NCI-H1105 (cell line): ENCODE measurements at places on chromosomes 2 and 18.

GRCh38 chr2:200300638-200301314, 5.7 kb upstream of the SPATS2L start:
- no peak for DNase-seq

DNA sequence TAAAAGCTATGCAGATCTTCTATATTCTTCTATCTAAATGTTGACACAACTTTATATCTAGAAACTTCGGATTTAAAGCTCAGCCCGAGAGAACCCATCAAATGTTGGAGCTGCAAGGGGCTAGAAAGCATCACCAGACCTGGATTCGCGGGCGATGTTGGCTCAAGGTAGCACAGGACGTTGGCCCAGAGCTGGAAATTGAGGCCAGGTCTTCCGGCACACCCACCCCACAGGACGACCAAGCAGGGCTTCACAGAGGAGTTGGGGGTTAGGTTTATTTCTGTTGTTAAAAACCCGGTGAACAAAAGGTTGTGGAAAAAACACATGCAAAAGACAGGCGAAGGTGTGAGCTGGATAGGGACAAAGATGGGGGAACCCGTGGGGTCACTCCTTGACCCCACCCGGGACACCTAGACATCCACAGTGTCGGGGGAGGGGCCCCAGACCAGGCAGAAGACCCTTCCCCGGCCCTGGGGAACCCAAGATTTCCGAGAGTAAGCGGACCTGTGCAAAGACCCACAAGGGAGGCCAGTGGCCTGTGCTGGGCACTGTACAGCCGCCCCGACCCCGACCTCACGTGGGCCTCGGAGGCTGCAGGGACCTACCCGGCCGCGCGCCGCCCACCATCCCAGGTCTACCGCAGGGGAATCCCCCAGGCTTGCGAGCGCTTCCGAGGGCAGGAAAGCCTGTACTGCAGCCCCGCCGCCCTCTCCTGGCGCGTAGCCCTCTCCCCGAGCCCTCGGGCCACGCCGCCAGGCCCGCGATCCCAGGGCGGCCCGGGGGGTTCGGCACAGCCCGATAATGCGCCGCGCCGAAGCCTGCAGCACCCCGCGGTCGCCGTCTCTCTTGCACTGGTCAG, 1.8 kb upstream of the AGBL5 start:
- DNase-seq = no peak

DNA sequence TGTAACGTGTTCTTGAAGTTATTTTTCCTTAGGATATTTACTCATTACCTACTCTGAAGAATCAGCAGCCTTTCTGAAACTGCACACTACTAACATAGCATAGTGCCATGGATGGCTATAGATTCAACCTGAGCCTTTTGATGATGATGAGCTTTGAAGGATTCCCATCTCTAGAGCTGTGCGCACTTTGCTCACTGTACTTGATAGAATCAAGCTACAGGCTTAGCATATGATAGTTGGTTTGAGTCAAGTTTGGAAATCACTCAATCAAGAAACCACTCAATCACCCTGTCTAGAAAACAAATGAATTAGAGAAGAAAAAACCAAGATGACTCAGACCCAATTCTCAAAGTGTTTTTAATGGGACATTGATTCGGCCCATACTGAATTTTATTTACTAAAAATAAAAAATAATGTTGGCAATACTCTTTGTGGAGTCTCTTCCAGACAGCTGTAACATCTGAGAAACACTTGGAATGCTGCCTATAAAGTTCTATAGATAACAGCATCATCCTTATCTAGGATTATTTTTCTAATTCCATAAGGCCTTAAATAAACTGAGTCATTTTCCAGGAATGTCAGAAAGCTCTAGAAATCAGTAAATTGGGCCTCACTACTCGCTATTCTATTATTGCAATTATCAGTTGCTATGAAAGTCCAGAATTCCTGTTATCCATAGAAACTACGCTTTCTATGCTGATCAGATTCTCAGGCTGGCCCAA, 259.0 kb upstream of the ERBB4 start:
- DNase-seq = no peak

DNA sequence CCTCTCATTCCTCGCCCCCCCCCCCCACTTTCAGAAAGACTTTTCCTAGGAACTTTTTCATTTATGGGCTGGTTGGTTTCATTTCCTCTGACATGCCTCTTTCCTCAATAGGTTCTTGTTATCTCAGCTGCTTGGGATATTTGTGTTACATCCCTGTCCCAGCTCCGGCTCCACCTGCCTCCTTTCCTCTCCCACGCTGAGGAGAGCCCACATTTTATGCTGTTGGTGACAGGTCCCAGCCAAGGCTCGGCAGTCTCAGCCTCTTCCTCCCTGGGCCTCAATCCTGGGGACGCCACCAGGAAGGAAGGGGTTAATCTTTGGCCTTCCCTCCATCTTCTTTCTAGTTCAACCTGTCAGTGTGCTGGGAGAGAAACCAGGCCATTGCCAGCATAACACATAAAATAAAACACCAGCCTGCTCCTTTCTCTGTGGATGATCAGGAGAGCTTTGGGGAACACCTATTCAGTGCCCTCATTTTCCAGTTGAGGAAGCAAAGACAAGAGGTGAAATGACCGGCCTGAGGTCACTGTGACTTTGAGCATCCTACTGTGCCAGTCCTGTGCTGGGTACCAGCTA, 216.9 kb upstream of the TNP1 start:
- DNase-seq = no peak

- DNase-seq = no peak
Measured at GRCh38 chr2:71422786-71423185, 30.6 kb upstream of the DYSF start.

DNA sequence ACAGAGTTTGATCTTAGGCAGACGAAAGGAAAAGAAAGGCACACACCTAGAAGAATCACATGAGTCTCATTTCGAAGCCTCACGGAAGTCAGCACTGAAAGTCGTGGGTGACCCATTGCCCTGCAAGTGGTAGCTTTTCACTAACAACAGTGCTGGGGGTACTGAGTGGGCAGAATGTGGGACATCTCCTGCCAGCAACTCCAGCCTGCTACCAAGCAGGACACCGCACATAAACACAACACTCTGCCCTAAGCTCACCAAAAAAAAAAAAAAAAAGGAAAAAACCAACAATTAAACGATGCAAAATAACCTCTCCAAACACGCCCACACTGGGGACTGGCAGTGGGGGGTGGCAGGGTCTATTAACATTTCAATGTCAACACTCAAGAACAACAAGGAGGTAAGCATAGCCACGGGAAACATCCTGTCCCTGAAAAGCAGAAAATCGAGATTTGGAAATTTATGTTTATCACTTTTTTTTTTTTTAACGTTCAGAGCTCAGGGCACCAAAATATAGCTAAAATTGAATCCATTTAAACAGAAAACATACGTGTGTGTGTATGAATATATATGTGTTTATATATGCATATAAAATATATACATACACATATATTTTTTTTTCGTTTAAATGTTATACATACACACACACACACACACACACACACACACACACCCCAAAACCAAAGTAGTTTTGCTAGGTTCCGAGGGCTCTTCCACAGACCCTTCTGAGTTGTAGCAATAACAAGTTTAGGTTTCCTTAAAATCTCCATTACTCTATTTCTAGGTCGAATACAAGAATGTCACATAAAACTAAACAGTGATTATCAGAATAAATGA, 2.2 kb downstream of the INO80D start:
- no peak for DNase-seq

- DNase-seq = no peak
Measured at GRCh38 chr18:76339246-76339620, 155.8 kb downstream of the ZNF516 start.

- no peak for DNase-seq
Measured at GRCh38 chr2:237411683-237412423, 2.1 kb downstream of the COL6A3 start.

GRCh38 chr2:23429036-23429435, 44.1 kb downstream of the KLHL29 start:
- no peak for DNase-seq

GRCh38 chr2:123958011-123958410, 67.1 kb upstream of the CNTNAP5 start:
- no peak for DNase-seq

GRCh38 chr18:11905613-11906012, 2.5 kb downstream of the MPPE1 start:
- no peak for DNase-seq

GRCh38 chr2:19029655-19030054, 328.8 kb downstream of the OSR1 start:
- no peak for DNase-seq

DNA sequence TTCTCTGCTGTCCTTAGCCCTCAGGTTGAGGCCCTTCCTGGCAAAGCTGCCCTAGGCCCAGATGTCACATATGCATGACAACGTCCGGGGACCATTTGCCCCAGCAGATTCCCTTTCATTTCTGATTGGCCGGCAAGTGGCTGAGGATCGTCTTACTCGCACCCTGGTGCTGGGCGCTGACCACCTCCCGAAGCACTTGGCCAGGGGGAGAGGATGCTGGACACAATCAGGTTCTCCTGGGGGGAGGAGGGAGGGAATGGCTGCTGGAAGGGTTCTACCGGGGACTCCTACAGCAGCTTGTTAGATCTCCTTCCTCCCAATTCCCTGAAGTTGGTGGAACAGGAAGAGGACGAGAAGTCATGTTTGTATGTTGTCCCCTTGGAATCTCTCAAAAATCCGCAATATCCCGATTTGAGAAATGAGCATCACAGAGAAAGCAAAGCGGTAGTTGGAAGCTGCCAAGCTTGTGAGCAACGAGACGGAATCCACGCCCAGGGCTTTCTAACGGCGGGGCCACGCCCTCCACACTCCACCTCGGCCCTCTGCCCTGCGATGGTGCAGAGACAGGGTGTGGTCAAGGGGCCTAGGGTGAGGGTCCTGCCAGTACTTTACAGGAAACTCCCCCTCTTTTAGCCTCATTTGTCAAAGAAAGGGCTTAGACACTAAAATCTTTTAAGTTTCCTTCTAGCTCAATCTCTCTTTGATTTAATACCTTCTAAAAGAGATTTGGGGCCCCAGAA, 61.8 kb upstream of the YWHAQ start:
- DNase-seq = no peak

GRCh38 chr2:138447889-138448570, 53.5 kb upstream of the SPOPL start:
- DNase-seq = no peak

GRCh38 chr18:22193466-22193865, 24.1 kb downstream of the GATA6 start:
- no peak for DNase-seq

DNA sequence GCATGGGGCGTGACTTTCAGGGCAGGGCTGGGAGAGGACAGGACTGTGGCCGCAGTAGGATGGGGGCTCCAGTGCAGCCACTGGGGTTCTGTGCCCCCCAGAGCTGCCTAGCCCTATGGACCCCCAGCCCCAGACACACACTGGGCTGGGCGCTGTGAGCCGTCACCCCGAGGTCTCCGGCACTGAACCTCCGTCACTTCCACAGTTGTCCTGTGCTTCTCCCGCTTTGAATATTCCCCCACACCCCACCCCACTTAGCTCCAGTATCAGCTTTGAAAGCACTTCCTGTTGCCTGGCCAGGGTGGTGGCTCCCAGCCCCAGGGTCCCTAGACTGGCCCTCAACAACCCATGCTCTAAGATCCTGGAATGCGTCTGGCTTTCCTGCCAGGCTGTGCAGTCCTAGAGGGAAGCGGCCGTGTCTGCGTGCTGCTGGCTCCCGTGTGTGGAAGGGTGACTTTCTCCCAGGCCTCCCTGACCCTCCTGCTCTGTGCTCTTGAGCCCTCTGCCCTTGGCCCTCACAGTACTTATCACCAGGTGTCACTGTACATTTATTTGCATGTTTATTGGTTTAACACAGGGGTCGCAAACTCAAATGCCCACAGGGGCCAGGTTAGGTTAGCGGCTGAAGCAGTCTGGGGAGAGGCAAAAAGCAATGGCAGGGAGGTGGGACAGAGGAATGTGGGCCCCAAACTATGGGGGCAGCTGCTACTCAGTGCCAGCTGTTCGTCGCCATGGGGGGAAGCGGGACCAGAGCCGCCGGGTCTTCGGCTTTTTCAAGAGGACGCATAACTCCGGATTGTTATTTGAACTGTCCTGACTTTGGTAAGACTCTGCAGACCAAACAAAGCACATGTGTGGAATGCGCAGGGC, 9.9 kb downstream of the OBSL1 start:
- no peak for DNase-seq

DNA sequence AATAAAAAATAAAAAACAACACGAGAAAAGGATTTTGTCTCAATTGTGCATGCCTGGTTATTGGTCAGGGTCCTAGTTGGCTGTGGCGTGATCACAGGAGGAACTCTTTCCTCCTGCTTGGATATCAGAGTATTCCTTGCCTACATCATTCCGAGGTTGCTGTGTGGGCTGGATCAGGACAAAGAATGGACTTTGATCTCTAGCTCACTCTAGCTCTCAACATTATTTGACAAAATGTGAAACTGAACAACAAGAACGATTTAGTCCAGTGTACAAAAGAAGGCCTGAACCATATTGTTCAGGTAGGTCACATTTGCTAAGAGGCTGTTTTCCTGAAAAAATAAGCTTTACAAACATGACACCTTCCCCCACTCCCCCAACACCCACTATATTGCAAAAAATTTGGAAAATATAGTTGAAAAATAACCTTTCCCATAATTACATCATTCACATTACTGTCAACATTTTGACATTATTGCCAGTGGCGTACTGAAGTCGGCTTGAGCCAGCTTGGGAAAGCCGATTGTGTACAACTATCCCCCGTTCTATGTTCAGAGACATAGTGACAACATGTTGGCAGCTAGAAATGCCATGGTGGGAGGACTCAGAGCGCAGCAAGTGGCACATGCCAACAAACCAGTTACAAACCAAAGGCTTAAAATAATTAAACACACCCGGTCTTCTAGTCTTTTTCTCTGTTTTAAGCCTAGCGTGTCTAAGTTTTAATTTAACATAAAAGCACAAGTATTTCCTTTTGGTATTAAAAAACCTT, 179.0 kb downstream of the LPIN1 start:
- no peak for DNase-seq

DNA sequence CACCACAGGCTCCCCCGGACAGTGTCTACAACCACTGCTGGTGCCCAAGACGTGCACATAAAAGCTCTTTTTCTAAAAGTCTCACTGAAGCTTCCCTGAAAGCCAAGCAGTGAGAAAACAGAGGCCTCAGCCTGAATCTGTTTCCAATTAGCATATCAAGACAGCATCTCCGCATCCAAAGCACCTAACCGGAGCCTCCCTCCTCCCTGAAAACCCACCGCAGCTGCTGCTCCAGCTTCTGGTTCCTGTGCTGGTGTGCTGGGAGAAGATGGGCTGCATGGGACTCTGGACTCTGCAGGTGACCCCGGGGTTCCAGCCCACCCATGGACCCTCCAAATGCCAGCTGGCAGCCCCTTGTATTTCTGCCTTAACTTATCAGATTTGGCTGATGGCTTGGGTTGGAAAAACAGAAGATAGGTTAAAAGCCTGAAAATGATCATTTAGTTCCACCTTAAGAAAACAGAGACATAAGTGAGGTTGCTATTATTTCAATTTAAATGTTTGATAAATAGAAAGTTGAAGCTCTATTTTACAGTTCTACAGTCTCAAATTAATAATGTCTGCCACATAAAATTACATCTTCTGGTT, 103.3 kb downstream of the TMEM18 start:
- no peak for DNase-seq
